NCI-H2107 (cell line): ENCODE measurements at places on chromosomes 1 and 21.

- DNase-seq, result no peak
Measured at GRCh38 chr1:69569576-69570328, 2.0 kb downstream of the LRRC7 start.

GRCh38 chr1:65939636-65940035, 146.9 kb downstream of the PDE4B start:
- DNase-seq, result no peak

- no peak for DNase-seq
Measured at GRCh38 chr1:169824153-169824552, 29.4 kb upstream of the METTL18 start.

DNA sequence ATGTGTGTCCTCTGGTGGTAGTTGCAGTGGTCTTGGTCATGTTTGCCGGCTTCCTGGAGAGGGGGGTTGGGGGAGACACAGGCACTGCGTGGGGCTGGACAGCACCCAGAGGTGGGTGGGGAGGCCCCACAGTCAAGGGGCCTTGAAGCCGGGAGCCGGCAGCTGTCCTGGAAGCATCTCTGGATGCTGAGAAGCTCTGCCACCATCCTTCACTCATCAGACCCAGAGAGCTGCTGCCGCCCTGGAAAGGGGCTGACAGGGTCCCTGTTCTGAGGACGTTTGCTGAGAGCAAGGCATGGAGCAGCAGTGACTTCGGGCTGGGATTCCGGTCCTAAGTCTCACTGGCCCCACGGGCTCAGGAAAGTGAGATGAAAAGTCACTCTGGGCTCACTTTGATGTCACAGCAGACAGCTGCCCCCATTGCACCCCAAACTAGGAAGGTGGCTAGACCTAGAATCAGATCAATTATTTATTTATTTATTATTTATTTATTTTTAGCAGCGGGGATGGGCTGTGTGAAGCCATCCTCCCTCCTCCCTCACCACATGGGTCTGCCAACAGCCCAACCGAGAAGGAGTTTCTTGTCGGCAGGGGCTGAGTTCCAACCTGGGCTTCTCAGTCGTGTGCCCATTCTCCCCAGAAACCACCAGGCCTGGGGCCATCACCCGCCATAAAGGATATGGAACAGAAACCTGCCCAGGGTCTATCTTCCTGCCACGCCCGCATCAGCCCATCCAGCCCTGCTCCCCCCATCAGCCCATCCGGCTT, 547.4 kb downstream of the PTPRU start:
- DNase-seq, result no peak

DNA sequence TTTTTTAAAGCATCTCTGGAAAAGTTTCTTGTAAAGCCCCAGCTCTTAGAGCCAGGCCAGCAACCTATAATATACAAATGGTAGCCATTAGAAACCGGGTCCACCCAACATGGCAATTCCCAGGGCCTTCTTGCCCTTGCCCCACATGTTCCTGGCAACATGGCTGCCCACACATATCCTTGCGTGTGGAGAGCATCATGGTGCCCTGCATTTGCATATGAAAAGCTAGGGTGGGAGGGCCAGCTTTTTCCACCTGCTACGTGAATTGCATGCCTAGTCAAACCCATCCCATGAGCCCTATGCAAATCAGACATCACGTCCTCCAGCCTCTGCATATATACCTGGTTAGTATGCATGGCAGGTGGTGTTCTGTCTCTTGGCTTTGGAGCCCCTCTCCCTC, 88.2 kb downstream of the RABGAP1L start:
- no peak for DNase-seq

GRCh38 chr1:85024736-85025135, 23.6 kb downstream of the MCOLN3 start:
- no peak for DNase-seq

- no peak for DNase-seq
Measured at GRCh38 chr1:177871613-177872307, 98.1 kb downstream of the SEC16B start.

- no peak for DNase-seq
Measured at GRCh38 chr1:46813858-46814396, 15.1 kb downstream of the CYP4B1 start.

DNA sequence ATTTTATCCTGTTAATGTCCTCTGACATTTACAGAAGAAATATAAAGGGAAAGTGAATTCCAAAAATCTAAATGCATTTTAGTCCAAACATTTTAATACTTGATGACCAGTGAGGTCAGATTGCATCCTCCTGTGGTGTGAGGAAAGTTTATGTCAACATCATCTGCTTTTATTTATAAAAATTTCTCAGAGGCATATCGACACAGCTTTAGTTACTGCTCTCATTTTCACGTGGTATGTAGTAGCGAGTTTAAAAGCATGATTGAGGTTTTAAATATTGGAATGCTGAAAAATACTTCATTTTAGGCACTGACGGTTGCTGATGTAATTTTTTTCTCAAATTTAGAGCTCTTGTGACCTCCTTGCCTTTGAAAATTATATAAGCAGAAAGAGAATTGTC, 234.8 kb downstream of the HMCN1 start:
- no peak for DNase-seq

DNA sequence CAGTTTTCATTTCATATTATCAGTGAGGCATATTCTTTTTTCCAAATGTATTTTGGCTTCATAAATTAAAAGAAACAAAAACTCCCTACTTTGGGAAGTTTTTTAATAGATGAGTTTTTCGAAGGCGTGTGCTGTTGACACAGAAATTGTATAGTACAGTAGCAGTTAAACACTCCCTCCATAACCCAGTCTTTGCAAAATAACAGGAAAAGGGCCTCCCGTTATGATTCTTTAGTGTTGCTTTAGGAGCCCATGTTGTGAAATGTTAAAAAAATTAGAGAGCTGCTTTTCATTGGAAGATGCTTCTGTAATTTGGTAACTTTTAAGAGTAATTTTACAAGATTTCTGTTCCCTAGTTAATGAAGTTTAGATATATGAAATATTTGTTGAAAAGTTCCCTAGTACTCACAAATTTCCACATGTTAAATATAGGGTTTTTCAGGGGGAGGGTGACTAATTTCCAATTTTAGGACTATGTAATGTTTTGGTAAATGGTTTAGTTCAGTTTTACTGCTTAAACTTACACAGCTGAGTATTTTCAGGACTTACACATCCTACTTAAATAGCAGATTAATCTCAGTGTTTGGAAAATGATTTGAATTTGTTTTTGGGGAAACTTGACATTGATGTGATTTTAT, 2.0 kb downstream of the CAMSAP2 start:
- no peak for DNase-seq
